ENCODE measurements at places on chromosomes 3 and 15.

- no peak for DNase-seq
Measured at GRCh38 chr3:19967208-19967607, 20.3 kb downstream of the RAB5A start.

- no peak for DNase-seq
Measured at GRCh38 chr3:30597131-30597768, 9.2 kb upstream of the TGFBR2 start.

DNA sequence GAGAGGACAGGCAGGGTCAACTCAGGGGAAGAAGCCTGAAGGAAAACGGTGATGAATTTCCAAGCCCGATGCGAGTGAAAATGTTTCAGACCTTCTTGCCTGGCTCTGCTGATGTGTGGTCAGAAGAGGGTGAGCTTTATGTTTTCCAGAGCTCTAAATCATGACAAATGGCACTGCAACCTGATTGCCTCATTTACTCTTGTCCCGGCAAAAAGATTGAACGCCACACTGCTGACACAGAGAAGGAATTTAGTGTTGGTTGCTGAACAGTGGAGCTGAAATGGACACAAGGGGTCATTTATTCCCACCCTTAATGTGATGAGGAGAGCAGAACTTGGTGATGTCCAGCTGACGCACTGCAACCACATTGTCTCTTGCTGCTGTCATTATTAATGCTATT, 36.1 kb upstream of the GABRG3 start:
- DNase-seq: no peak

GRCh38 chr15:29682781-29683180, 139.5 kb downstream of the TJP1 start:
- no peak for DNase-seq

DNA sequence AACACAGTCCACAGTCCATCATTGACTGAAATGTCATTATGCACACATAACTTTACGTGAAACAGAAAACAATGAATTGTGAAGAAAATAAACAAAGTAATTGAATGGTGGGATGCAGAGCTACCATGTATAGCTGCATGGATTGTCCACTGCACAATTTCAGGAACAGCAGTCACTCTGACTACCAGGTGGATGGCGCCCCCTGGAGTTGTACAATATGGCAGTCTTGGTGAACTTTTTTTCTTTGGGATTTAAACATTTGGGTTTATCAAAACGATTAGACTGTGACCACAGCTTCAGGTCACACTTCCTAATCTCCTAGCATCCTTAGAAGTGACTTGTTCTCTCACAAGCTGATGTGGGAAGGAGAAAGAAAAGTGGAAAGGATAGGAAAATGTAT, 48.9 kb upstream of the TCF12 start:
- no peak for DNase-seq

DNA sequence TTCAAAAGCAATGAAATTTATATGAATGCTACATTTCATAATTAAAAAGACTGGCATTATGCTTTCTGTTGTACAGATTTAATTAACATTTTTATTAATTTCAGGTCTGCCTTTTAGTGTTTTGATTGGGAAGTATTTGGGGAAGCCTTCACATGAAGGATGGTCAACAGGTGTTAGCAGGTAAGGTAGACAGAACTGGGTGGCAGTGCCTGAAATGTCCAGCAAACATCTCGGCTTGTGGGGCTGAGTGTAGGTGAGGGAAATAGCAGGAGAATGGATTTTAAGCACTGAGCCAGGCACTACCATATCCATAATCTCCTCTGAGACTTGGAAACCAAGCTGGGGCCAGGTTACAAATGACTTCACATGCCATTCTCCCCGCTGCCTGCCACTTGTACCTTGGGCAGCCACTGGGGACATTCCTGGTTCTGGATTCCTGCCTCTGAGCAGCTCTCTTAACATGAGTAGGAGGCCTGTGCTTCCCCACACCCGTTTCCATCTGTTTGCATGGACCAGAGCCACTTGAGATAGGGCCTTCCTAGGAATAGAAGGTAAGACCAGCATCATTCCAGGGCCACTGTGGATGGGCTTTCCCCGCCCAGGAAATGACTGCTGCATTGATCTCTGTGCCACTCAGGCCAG, 125.9 kb upstream of the HES1 start:
- DNase-seq: no peak

Data from stimulated activated CD4-positive, alpha-beta T cell treated with anti-CD3 and anti-CD28 coated beads, Interleukin-2, amount 100 ng/mL, for 4 hours (primary cell).